GM23248 (cell line): ENCODE measurements at places on chromosomes 12 and 14. TPM values are rescaled to one million over a fixed set of nuclear protein-coding genes. Genes with fewer than 3 reads are reported as not detected.

Gene CLEC1B
- total RNA-seq = not detected in 2 replicates

Gene MARK3
- total RNA-seq = 80.6 and 107 TPM in 2 replicates

Gene RND1
- 0.32 TPM in 1 of 2 replicates, not detected in the other for total RNA-seq

Gene RNF212B
- not detected in 2 replicates for total RNA-seq

Gene CCDC198
- not detected in 2 replicates for total RNA-seq

- no peaks in the 10 kb centered on the region for H3K27me3 ChIP-seq
- H3K4me3 ChIP-seq = no peak overlapping the region
- no peaks in the 10 kb centered on the region for H3K36me3 ChIP-seq
Measured at GRCh38 chr14:89486505-89486904, 69.5 kb upstream of the FOXN3 start.

GRCh38 chr12:67533159-67533558, 115.4 kb upstream of the DYRK2 start:
- no peaks in the 10 kb centered on the region for H3K36me3 ChIP-seq
- no peak overlapping the region for H3K4me3 ChIP-seq
- DNase-seq = peak; percentile 8
- H3K27ac ChIP-seq = no peak overlapping the region
- H3K4me1 ChIP-seq = peaks cover 23% of the 10 kb centered on the region
- H3K27me3 ChIP-seq = no peaks in the 10 kb centered on the region

GRCh38 chr12:25052196-25052913, 103.5 kb upstream of the BCAT1 start:
- peaks cover 31% of the 10 kb centered on the region; the same call in 1 of the 2 replicates for H3K27me3 ChIP-seq
- no peak overlapping the region for H3K27ac ChIP-seq
- H3K4me3 ChIP-seq = no peak overlapping the region
- DNase-seq = no peak

- H3K36me3 ChIP-seq = no peaks in the 10 kb centered on the region
- H3K27me3 ChIP-seq = no peaks in the 10 kb centered on the region
- no peak for DNase-seq
- peak overlapping the region; percentile 72; the same call in 1 of the 2 replicates for H3K4me3 ChIP-seq
- peaks cover 20% of the 10 kb centered on the region for H3K4me1 ChIP-seq
- H3K27ac ChIP-seq = peak overlapping the region; percentile 97
Measured at GRCh38 chr14:81222126-81222525, 1.4 kb upstream of the GTF2A1 start.

DNA sequence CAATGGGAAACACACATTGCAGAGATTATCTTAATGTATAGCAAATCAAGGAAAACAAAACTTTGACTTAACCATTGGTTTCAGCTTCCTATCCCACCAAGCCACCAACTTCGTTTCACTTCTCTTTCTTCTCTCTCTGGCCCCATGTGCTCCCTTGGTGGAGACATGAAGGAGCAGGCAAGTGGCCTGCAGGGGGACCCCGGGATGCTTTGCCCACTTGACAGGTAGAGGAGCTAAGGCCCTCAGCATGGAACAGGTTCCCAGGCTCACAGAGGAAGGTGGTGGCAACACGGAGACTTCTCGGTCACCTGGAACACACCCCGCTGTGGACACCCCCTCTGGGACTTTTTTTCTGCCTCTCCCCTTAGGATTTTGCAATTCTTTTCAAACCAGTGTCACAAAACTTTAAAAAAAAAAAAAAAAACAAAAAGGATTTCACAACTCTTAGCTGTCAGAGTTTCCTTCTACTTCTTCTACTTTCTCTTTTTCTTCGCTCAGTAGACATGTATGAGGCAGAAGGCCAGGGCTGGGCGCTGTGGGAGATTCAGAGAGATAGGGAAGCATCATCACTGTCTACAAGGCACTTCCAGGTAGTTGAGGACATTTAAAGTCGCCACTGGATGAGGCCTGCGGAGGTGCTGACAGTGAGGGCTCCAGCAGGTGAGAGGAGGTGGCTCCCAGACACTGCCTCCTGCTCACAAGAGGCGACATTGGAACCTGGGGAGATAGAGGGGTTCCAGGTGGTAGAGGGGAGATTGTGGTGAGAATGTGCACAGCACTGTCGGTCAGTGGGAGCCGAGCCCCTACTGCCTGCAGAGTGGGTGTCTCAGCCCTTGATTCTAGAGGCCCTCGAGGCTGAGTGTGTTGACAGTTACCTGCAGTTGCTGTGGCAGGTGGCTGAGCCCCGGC, 119.6 kb downstream of the GCH1 start:
- H3K27me3 ChIP-seq = no peaks in the 10 kb centered on the region
- no peak overlapping the region for H3K4me3 ChIP-seq
- no peaks in the 10 kb centered on the region for H3K4me1 ChIP-seq
- peaks cover 23% of the 10 kb centered on the region; the same call in 1 of the 2 replicates for H3K36me3 ChIP-seq
- no peak overlapping the region for H3K27ac ChIP-seq

DNA sequence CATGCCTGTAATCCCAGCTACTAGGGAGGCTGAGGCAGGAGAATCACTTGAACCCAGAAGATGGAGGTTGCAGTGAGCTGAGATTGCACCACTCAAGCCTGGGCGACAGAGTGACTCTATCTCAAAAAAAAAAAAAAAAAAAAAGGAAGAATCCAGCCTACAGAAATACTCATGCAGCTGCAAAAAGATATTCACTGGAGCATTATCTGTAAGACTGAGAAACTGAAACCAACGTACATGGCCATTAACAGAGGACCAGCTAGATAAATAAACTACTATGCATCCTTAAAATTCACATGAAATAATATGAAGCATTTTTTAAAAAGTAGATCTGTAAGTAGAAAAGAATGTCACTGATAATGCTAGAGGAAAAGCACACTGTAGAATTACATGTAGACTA, 3.5 kb downstream of the SLC7A7 start:
- DNase-seq = no peak
- no peak overlapping the region for H3K27ac ChIP-seq
- H3K36me3 ChIP-seq = no peaks in the 10 kb centered on the region

- no peak overlapping the region for H3K4me3 ChIP-seq
- DNase-seq = no peak
- H3K27ac ChIP-seq = no peak overlapping the region
- H3K4me1 ChIP-seq = no peaks in the 10 kb centered on the region
- H3K27me3 ChIP-seq = peaks cover 24% of the 10 kb centered on the region
- H3K36me3 ChIP-seq = no peaks in the 10 kb centered on the region
Measured at GRCh38 chr12:106675651-106676435, 93.0 kb downstream of the RFX4 start.

DNA sequence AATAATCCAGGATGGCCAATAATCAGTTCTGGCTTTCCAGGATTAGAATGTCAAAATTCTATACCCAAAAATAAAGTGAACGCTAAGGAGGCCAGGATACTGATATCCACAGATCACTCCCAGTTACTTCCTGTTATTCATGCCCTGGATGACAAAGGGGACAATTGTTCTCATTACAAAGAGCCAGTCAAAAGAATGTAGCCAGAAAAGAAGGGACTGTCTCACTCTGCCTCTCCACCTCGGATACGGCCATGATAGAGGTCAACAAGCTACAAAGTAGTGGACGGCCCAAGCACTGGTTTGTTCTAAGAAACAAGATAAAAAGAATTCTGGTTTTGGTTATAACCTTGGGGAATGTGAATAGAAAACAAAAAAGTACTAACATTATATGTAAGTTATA, 116.1 kb upstream of the ATF7IP start:
- no peaks in the 10 kb centered on the region for H3K27me3 ChIP-seq
- H3K27ac ChIP-seq = no peak overlapping the region
- H3K4me1 ChIP-seq = no peaks in the 10 kb centered on the region
- no peak for DNase-seq
- H3K36me3 ChIP-seq = no peaks in the 10 kb centered on the region

- H3K4me1 ChIP-seq = peaks cover 23% of the 10 kb centered on the region
- H3K36me3 ChIP-seq = no peaks in the 10 kb centered on the region
- H3K27me3 ChIP-seq = peaks cover 13% of the 10 kb centered on the region; the same call in 1 of the 2 replicates
- no peak overlapping the region for H3K4me3 ChIP-seq
- no peak for DNase-seq
Measured at GRCh38 chr12:95731519-95731958, 59.0 kb downstream of the NTN4 start.

GRCh38 chr14:55131370-55132137, 2.5 kb downstream of the LGALS3 start:
- H3K4me3 ChIP-seq = peak overlapping the region; percentile 95
- H3K4me1 ChIP-seq = peaks cover 49% of the 10 kb centered on the region
- peaks cover 10% of the 10 kb centered on the region; the same call in 1 of the 2 replicates for H3K36me3 ChIP-seq
- DNase-seq = peak; percentile 74

GRCh38 chr12:96053476-96054243, 18.3 kb upstream of the LTA4H start:
- no peaks in the 10 kb centered on the region for H3K36me3 ChIP-seq
- H3K4me1 ChIP-seq = no peaks in the 10 kb centered on the region
- H3K4me3 ChIP-seq = no peak overlapping the region
- no peak for DNase-seq
- H3K27ac ChIP-seq = no peak overlapping the region
- no peaks in the 10 kb centered on the region for H3K27me3 ChIP-seq

DNA sequence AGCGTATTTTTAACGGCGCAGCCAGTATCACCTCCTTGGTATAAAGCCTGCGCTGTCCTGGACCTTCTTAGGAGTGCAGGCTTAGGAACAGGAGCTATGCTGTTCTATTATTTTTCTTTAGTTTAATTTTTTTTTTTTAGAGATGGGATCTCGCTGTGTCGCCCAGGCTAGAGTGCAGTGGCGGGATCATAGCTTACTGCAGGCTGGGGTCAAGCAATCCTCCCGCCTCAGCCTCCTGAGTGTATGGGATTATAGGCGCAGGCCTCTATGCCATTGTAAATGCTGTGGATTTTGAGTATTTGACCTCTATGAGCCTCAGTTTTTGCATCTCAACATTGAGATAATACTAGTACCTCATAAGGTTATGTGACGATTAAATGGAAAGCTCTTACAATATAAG, 4.1 kb downstream of the OR10AD1 start:
- peak overlapping the region; percentile 83 for H3K27ac ChIP-seq
- DNase-seq = no peak
- H3K36me3 ChIP-seq = no peaks in the 10 kb centered on the region
- no peaks in the 10 kb centered on the region for H3K27me3 ChIP-seq
- H3K4me1 ChIP-seq = peaks cover 34% of the 10 kb centered on the region

DNA sequence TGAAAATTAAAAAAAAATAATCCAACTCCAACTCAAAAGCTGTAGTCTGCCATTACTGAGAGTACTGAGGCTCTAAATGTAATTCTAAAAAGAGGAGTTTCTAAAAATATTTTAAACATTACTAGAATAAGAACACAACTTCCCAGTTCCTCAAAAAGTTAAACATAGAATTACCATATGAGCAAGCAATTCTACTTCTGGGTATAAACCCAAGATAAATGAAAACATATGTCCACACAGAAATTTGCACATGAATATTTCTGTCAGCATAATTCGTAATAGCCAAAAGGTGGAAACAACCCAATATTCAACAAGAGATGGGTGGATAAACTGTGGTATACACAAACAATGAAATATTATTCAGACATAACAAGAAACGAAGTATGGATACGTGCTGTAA, 15.0 kb upstream of the NR2C1 start:
- H3K27ac ChIP-seq = no peak overlapping the region
- H3K36me3 ChIP-seq = peaks cover 4% of the 10 kb centered on the region; the same call in 1 of the 2 replicates
- H3K27me3 ChIP-seq = no peaks in the 10 kb centered on the region
- no peak overlapping the region for H3K4me3 ChIP-seq
- DNase-seq = no peak

DNA sequence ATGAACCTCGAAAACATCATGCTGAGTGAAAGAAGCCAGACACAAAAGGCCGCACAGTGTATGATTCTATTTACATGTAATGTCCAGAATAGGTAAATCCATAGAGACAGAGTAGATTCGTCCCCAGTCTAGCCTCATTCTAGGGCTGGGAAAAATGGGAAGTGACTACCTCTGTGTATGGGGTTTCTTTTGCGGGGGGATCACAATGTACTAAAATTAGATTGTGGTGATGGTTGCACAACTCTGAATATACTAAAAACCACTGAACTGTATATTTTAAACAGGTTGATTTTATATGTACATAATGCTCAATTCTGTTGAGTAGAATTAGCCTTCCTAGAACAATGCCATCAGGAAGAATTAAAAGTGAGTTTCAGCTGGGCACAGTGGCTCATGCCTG, 6.3 kb upstream of the RILPL2 start:
- H3K27me3 ChIP-seq = no peaks in the 10 kb centered on the region
- H3K27ac ChIP-seq = no peak overlapping the region
- peaks cover 20% of the 10 kb centered on the region for H3K4me1 ChIP-seq
- H3K4me3 ChIP-seq = no peak overlapping the region
- DNase-seq = no peak
- H3K36me3 ChIP-seq = no peaks in the 10 kb centered on the region

DNA sequence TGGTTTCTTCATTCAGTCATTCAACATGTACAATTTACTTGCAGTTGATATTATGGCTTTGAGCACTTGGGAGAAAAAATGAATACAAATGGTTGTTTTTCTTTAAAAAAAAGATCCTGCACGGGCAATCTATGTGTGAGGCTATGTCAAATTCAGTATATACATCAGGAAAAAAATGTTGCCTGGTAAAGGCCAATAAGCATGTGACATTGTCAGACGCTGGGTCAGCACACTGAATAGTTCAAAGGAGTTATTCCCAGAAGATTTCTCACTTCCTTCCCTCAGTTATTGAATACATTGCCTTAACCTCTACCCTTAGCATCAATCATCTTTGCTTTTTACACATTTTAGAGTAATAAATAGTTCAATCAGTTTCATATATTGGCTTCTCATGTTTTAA, 319.2 kb downstream of the NUAK1 start:
- no peak overlapping the region for H3K27ac ChIP-seq
- DNase-seq = no peak
- H3K27me3 ChIP-seq = no peaks in the 10 kb centered on the region
- no peak overlapping the region for H3K4me3 ChIP-seq
- H3K4me1 ChIP-seq = peaks cover 34% of the 10 kb centered on the region

- no peak overlapping the region for H3K27ac ChIP-seq
- H3K4me3 ChIP-seq = no peak overlapping the region
- no peaks in the 10 kb centered on the region for H3K4me1 ChIP-seq
- peak; percentile 79 for DNase-seq
Measured at GRCh38 chr12:110600254-110600653, 13.7 kb upstream of the TCTN1 start.

GRCh38 chr14:64636208-64636979, 67.8 kb upstream of the PLEKHG3 start:
- H3K27me3 ChIP-seq = no peaks in the 10 kb centered on the region
- peak; percentile 80 for DNase-seq
- H3K4me1 ChIP-seq = peaks cover 8% of the 10 kb centered on the region
- H3K4me3 ChIP-seq = no peak overlapping the region
- H3K27ac ChIP-seq = no peak overlapping the region

DNA sequence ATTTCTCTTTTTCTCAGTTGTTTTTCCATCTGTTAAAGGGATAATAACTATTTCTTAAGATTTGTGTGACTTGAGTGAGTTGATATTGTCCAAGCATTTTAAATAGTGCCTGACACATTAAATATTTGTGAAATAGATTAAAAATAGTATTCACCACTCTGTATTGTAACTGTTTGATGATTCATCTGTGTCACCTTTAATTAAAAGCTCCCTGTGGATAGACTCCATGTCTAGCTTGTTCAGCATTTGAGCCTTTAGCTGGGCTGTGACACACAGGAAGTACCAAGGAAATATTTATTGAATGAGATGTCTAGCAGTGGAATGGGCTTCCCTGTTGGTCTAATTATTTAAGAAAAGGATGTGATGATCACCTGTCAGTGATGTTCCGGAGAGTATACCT, 1.8 kb upstream of the GLIPR1L2 start:
- no peaks in the 10 kb centered on the region for H3K27me3 ChIP-seq
- H3K36me3 ChIP-seq = no peaks in the 10 kb centered on the region
- H3K4me1 ChIP-seq = peaks cover 35% of the 10 kb centered on the region
- peak; percentile 75 for DNase-seq

GRCh38 chr12:79563021-79563740, 127.6 kb downstream of the PAWR start:
- DNase-seq = peak; percentile 5
- H3K27ac ChIP-seq = no peak overlapping the region
- H3K27me3 ChIP-seq = no peaks in the 10 kb centered on the region
- peaks cover 4% of the 10 kb centered on the region; the same call in 1 of the 2 replicates for H3K4me1 ChIP-seq
- H3K4me3 ChIP-seq = no peak overlapping the region
